ENCODE measurements at places on chromosomes 6 and 20.

DNA sequence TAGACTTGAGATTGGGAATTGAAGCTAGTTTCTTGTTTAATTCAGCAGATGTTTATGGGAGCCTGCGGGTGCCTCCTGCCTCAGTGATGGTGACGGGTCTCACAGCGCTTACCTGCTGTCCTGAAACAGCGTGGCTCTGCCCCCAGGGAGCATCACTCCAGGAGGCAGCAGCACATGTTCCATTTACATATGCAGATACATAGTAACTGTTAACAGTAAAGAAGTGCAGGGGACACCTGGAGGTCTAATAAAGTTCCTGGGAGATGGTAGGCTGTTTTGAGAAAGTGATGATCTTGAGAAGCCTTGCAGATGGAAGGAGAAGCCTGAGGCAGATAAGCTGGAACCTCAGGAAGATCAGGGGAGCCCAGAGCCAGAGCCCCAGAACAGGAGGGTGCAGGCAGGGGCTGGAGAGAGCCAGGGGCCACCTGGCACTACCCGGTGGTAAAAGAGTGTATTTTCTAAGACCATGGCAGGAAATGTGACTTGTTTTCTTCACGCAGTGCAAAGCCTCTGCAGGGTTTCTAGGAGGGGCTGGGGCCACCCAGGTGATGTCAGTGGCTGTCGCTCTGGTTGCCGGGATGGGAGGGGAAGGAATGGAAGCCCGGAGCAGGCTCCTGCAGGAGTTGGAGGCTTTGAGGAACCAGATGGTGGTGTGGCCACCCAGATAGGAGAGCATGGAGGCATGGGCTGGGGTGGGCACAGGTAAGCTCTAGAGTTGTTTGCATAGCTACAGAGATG lies 24.2 kb upstream of the KIF25 start:
- no peak for DNase-seq

DNA sequence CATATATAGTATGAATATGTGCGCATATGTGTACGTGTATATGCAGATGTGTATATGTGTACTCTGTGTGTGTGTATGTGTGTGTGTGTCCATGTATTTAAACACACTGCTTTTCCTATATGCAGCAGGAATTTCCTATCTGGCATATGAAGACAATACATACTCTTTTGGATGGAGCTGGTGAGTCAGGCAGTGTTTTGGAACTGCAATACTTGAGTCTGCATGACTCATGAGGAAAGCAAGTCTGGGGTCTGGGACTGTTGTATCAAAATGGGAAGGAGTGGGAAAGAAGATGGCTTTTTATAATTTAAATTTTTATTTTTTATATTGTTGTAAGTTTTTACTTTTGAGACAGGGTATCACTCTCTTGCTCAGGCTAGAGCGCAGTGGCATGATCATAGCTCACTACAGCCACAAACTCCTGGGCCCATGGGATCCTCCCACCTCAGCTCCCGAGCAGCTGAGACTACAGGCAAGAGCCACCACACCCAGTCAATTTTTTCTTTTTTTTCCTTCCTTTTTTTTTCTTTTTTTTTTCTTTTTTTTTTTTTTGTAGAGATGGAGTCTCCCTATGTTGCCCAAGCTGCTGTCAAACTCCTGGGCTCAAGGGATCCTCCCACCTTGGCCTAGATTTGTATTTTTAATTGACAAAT lies 72.2 kb downstream of the ATXN1 start:
- peak; percentile 29 for DNase-seq

GRCh38 chr6:97668716-97669115 lies 385.7 kb upstream of the MMS22L start:
- peak; percentile 33 for DNase-seq

- DNase-seq, result no peak
These were observed 14.0 kb downstream of the RREB1 start for GRCh38 chr6:7121700-7122241.

DNA sequence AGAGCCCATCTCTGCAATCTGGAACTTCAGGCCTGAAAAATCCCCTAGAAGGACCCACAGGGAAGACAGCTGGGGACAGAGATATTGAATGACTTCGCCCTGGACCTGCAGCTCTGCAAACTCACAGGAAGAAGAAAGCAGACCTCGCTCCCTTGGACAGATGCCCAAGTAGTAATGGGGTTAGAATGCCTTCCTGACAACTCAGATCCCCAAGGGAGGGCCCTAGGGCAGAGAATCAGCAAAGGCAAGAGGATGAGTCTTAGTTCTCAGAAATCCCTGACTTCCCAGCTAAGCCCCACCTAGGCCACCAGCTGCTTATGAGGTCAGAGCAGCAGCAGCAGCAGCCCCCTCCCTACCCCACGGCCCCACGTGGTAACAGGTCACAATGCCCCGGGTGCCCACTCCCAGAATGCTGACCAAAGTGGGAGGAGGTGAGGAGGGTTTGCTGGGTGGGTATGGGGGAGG lies at the start of gene C20orf141:
Gene C20orf141, plus strand, starts transcription at position 401 of the 465 bp plus-strand sequence. CDS start 198 bp downstream, outside the sequence.
- peak; percentile 55 for DNase-seq

GRCh38 chr20:12152996-12153395 lies 235.3 kb downstream of the BTBD3 start:
- no peak for DNase-seq

GRCh38 chr20:46031014-46031569 lies 2.1 kb downstream of the SLC12A5 start:
- DNase-seq, result no peak

DNA sequence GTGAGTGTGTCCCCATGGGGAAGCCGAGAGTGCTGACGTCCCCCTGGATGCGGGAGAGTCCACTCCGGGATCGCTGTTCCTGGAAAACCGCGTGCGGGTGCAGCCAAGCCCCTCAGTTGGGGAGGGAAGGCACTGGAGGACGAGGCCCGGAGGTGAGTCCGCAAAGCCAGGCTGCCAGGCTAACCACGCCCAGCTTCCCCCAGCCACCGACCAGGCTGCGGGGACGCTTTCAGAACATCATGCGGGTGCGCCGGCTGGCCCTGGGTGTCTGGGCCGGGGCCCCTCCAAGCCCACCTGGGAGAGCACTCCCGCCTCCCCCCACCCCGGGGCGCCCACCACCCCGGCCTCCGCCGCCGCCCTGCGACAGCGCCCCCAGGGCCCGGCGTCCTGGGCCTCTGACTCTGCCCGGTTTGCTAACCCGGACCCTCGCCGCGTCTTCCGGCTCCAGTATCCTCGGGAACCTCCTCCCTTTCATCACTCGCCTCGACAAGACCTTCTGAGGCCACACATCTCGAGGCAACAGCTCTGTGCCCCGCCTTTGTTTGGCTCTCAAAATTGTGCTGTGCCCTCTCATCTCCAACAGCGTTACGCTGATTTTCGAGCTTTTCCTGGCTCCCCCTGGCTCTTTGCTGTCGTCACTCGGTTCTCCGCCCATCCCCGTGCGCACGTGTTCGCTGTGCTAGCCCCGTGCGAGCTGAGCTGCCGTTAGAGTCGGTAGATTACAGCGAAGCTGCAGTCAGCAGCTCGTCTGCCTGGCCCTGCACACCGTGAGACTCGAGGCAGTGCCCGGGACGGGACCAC lies 47.1 kb upstream of the ENTPD6 start:
- no peak for DNase-seq
